Suppressor macrophage treated with lipopolysaccharide for 1 hour (primary cell): ENCODE measurements at places on chromosomes 1 and 21.

DNA sequence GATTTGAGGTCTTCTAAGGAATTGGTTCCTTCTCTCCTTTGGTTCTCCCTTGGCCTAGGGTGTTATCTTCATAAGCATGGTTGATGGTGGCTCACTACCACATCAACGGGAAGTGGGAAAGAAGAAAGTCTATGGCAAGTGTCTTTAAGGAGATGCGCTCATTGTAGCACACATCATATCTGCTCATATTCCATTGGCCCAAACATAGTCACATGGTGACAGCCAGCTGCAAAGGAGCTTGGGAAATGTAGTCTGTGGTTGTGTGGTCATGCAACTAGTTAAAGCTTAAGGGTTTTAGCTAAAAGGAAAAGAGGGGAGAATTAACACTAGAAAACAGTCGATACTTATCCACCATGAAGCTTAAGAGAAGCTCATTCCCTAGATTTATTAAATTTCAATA, 11.4 kb upstream of the MRPS6 start:
- DNase-seq, result no peak

DNA sequence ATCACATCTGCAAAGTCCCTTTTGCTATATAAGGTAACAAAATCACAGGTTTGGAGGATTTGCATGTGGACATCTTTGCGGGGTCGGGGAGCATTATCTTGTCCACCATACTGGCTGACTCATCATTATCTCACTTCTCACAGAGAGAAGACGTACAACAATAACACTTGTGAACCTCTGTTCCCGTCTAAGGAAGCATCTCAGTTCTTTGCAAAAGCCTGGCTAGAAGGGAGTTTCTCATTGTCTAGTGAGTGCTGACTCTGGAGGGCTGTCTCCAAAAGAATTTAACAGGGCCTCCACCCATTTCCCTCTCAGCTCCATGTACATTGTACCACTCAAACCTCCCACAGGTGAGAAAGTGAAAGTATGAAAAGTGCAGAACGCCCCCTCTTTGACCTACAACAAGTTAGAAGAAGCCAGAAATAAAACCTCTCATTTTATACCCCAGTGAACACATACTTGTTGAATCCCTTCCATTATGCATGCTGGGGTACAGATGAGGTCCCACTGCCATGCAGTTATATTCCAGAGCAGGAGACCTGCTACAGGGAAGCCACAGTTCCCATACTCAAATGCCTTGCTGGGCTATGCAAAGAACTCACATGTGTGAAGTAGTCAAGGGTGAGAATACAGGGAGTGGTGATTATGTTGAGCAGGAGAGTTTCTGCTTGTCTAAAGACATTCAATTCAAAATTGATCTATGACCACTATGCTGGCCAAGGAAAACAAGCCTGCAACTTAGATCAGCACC, 121.7 kb upstream of the PRDX6 start:
- no peak for DNase-seq

GRCh38 chr1:41662765-41663437, 178.4 kb upstream of the EDN2 start:
- DNase-seq, result peak; percentile 98

DNA sequence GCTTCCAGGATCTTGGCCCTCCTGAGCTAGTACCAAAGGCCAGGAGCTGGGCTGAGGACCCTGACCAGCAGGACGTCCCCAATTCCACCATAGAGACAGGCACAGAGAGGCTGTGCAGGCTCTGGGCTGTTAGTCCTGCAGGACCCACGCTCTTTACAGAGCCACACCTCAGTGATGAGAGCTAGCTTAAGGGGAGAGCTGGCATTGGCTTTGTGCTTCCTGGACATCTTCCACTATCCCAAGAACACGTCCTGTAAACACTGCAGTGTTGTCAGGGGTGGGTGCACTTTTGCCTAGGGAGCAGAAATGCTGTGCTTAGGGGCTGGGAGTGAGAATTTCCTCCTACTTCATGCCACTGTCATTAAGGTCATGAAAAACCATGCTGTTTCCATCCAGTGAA, 91.7 kb upstream of the EDN2 start:
- no peak for DNase-seq

DNA sequence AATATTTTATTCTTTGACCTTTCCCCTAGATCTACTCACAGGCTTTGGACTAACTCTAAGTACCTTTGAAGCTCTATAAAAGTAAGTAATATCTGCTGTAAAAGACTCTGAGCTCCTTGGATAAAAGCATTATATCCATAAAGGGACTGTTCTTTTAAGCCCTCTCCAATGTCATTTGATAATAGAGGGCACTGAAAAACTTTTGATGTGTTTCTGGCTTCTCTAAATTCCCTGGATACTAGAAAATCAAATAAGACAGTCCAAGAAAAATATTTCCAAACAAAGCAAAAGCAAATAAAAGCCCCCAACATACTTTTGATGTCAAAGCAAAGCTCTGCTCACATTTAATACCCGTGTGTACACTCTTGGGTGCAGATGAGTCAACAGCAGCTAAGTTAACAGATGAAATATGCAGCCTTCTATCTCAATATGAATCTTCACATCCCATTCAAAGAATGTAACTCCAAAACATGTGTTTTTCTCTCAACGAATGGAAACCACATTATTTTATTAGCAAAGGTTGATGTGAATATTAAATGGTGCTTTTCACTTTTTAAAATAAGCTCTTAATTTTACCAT, 230.3 kb downstream of the CENPF start:
- DNase-seq, result no peak

- DNase-seq, result peak; percentile 62
Observed at GRCh38 chr1:100683448-100684349, 35.8 kb upstream of the VCAM1 start.

- no peak for DNase-seq
Observed at GRCh38 chr1:201405484-201405831, 6.3 kb upstream of the LAD1 start.

- DNase-seq, result peak; percentile 29
Observed at GRCh38 chr1:168834225-168834872, 105.3 kb upstream of the DPT start.

DNA sequence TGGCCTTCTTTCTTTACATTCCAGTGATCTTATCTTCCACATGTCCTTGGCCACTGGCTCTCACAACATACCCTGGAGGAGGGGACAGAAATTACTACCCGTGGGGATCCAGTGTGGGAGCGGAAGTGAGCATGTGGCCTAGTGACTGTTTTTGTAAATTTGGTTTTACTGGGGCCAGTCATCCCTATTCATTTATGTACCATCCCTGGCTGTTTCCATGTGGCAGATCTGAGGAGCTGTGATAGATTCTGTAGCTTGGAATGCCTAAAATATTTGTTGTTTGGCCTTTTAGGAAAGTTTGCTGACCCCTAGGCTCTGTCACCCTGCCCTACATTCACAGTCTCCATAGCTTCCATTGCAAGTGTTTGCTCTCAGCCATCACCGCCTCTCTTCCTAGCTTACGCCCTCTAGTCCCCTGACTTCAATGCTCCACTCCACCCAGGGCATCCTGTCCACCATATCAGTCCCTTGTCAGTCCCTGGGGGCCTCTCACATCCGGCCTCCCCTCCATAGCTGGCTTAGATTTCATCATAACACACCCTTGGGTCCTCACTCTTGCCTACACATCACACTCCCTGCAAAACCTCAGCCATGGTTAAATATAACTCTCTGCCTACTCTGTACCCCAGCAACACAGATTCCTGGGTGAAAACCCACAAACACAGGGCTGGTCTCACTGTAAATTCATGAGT, 25.8 kb downstream of the DHCR24 start:
- DNase-seq, result no peak

GRCh38 chr1:12709091-12709491, 6.8 kb upstream of the AADACL3 start:
- DNase-seq, result no peak

DNA sequence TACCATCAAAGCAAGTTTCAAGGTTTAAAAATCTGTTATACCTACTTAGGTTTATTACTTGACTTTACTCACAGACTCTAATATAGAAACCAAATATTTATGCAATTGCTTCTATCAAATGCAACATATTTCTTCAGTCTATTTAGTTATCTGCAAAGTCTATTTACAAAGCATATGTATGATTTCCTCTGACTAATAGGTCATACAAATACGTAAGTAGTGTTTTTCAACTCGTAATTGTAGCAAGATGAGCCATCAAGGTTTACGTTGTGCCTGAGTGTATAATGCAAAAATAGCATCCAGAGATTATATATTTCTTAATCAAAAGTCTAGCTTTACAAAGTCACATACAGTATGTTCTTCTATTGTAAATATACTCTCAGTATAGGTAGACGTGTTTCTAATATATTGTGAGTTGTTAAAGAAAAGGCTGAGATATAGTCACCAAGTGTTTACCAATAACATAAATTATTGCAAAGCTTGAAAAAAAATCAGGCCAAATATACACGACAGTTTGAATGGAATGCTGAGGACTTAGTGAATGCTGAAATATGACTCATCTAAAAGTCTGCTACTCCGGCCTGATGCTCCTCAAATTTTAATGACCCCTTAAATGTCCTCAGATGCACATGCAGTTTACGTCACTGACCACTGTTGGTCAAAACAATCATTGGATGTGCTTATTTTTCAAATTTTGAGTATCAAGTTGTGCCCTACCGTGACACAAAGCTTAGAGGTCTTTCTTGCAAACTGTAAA, 48.4 kb downstream of the ADAMTS5 start:
- DNase-seq, result no peak

DNA sequence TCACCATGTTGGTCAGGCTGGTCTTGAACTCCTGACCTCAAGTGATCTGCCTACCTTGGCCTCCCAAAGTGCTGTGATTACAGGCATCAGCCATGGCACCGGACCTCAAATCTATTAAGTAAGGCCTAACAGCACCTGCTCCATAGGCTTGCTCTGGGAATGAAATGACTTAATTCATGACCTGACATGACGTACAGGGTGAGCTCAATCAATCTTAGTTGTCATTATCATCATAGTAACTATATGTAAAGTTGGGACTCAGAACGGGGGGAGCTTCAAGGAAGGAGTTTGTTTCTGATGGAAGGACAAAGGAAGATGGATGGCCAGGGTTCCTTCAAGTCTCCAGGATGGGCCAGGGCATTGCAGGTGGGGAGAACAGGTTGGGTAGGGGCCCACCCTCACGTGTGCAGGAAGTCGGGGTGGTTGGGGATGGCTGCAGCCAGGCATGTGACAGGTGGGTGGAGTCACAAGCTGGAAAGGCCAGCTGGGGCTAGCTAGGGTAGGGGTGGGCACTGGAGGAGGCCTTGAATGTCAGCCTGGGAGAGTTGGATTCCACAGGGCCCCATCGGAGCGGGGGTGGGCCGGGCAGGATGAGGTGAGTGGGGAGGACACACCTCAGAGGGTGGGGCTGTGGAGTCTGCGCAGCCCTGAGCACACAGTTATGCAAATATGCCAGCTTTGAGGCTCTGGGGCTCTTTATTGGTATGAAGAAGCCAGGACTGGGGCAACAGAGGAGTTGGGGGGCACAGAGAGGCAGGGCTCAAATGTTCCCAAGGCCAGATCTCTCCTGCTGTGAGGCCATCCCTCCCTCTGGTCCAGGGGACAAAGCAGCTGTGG, 9.6 kb downstream of the TRIM62 start:
- DNase-seq, result no peak

DNA sequence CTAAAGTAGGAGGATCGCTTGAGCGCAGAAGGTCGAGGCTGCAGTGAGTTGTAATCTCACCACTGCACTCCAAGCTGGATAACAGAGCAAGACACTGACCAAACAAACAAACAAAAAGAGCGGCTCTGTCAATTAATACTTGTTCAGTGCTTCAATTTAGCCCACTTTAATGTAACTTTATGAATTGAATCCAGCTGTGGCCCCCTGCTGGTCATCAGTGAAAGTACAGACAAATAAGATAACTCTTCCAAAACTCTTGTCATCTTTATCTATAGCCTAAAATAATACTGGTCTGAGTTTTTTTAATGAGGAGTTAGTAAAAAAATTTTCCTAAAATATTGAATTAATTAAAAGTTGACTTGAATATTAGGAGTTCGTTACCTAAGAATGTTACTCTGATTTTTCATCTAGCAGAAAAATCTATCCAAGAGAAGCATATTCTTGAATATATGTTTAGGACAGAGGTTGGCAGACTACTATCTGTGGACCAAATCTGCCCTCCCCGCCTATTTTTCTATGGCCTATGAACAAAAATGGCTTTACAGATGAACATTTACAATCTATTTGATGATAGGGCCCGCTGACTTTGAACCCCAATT, 26.1 kb downstream of the ATP5PF start:
- peak; percentile 75 for DNase-seq

- no peak for DNase-seq
Observed at GRCh38 chr1:219385787-219386427, 212.2 kb downstream of the LYPLAL1 start.

- peak; percentile 30 for DNase-seq
Observed at GRCh38 chr1:65658122-65658521, 134.6 kb upstream of the PDE4B start.

DNA sequence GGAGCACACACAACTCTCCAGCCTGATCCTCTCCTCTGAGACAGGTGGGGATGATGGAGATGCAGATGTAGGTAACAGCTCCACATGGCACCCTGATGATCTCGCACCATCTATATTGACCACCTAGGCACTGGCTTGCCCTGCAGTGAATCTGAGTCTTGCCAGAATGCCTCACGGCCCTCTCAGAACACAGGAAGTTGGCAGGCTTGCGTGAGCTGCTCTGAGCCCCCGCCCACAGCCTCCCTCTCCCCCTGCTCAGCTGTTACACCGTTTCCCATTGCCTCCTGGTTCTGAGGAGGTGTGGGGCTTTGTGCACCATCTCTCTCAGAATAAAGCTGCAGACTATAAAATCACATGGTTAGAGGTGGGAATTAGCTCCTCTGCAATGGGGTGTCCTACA, 48.0 kb downstream of the URB2 start:
- no peak for DNase-seq

GRCh38 chr1:234238060-234238459, 135.2 kb upstream of the COA6 start:
- DNase-seq, result no peak

DNA sequence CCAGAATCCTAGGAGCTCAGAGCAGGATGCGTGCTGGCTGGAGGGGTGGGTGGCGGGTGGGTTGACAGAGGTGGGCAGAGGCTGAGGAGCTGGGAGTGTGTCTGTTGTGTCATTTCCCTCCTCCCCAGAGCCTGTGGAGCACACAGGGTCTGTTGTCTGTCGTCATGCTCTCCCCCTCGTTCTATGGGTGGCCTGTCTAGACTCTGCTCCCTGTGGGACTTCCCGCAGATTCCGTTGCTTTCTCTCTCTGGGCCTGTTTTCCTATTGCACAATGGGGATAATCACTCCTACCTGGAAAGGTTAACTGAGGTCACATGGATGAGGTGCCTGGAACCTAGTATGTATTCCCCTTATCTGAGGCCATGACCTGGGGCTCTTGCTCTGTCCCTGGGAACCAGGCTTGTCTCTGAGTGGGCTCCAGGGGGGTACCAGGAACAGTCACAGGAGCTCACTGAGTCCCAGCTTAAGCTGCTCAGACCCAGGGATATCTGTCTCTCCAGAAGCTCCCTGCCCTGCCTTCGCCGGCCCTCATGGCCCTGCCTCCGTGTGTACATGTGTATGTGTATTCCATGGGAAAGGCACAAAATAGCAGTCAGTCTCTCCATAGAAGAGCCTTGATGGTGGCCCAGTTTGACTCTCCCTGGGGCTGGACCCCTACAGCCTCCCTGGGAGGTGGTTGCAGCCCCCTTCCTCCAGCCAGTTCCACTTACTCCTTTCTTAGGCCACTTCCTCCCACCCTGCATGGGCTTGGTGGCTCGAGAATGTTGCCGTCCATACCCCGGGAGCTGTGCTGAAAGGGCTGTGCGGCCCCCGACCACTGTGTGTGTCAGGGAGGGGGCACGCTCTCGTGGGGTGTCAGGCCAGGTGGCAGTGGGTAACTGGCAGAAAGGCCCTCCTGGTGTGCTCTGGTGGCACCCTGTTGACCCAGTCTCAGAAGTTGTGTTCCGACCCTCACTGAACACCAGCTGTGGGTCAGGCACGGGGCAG, 17.9 kb downstream of the PTPRF start:
- no peak for DNase-seq

GRCh38 chr1:21361506-21361905, 71.2 kb upstream of the ECE1 start:
- DNase-seq, result no peak
